Kidney tubule cell (primary cell): ENCODE measurements at places on chromosomes 11 and 22.

GRCh38 chr11:116984589-116984988 is 113.6 kb downstream of the SIK3 start:
- peak; percentile 50 for DNase-seq

- no peak for DNase-seq
Measured at GRCh38 chr11:107123022-107123421, 104.7 kb upstream of the GUCY1A2 start.

- DNase-seq, result peak; percentile 42
Measured at GRCh38 chr11:104163100-104164027, 583 bp downstream of the PDGFD start.

DNA sequence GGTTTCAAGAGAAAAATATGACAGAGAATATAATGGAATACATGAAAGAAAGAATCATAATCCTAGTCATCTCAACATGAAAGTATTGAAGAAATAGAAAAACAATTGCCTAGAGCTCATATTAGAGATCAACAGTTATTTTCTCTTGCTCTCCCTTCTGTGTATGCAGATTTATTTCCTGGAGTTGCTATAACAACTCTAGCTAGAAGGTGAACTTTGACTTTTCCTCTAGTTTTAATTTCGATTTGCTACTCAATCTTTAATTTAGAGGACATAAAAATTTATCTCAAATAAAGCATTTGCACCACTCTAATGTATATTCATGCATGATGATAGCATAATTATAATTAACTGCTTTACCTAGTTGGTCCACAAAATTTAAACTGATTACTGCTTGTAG is 84.6 kb upstream of the PICALM start:
- DNase-seq, result no peak

- no peak for DNase-seq
Measured at GRCh38 chr22:29886596-29886995, 3.6 kb downstream of the MTMR3 start.

- DNase-seq, result no peak
Measured at GRCh38 chr11:12057299-12057980, 49.0 kb upstream of the DKK3 start.
